ENCODE measurements at places on chromosomes 1 and 21.
A peak's percentile ranks its signal among the peaks of the same experiment; 100 is the strongest.

DNA sequence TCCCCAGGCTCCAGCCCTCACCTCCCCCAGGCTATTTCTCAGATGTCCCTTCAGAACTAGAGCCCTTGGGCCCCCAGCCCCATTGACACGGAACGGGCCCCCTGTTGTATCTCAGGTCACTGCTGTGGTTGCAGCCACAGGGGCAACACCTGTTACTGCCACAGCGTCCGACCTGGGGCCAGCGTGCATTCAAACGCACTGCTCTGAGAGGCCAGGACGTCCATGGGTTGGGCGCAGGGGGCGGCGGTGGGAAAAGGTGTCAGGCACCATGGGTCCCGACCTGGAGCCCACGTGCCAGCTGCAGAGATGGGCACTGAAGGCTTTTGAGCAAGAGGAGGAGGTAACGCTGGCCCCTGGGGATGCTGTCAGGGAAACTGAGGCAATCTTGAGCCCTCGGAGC, 13.3 kb downstream of the FAAP20 start:
- DNase-seq: no peak

DNA sequence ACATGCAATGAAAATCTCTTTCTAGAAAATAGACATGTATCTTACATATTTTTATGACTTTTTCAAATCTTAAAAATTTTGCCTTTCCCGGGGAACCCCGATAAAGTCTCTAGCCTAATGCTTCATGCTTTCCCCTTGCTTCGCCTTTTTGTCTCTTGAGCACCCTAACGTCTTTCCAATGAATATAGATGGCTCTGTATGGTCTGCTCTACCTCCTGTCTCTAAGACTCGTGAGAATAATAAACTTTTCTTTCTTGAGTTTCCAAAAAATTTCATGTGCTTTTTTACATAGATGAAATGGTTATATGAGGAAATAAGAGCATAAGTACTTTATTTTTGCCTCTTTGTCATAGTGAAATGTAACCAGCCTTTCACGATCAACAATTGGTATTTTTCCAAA, 202.6 kb downstream of the PDE4B start:
- DNase-seq: no peak

GRCh38 chr1:165624441-165624840, 6.6 kb upstream of the MGST3 start:
- DNase-seq: no peak

- no peak for DNase-seq
Observed at GRCh38 chr1:106651028-106651762, 405.3 kb upstream of the PRMT6 start.

DNA sequence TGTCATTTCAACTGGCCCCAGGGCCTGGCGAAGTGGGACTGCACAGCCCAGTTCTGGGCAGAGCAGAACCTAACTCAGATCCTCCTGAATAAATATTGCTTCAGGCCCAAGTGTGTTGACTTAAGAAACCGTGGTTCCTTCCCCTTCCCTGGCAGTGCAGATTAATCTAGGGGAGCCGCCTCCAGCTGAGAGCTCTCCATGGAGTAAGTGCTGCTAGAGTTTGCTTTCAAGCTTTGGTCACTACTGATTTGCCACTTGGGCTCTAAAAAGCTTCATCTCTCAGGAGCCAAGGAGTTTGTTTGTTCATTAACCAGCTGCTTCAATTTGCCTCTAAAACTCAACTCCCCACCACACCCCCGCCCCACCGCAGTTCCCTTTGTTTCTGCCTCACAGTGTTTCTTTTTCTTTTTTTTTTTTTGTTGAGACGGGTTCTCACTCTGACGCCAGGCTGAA, 112.1 kb downstream of the DTL start:
- DNase-seq: peak; percentile 65

DNA sequence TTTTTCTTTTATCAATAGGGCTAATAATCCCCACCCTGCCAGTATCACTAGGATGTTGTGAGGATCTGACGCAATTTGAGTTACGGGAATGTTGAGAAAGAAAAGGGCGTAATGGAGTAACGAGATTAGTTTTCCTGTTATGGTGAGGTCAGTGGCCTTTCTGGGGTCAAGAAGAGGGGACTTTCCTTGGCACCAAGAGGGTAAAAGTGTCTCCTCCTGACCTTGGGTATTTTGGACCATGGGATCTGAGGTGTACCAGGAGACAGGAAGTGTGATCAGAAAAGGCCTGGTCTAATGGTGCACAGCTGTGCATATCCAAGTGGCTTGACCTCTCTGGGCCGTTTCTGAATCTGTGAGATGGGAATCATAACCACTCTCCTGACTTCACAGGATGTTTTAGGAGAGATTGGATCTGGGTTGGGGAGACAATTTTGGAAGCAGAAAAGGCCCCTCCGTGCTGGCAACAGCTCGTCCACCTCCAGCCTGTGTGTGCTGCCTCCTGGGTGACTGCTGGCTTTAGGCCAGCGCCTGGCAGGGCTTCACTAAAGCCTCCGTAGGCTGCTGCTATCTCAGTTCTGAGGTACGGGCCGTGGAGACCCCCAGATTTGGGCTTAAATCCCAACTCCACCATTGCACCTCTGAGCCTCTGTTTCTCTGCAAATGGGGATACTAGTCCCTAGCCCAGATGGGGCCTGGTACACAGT, 37.1 kb downstream of the ALPL start:
- no peak for DNase-seq

DNA sequence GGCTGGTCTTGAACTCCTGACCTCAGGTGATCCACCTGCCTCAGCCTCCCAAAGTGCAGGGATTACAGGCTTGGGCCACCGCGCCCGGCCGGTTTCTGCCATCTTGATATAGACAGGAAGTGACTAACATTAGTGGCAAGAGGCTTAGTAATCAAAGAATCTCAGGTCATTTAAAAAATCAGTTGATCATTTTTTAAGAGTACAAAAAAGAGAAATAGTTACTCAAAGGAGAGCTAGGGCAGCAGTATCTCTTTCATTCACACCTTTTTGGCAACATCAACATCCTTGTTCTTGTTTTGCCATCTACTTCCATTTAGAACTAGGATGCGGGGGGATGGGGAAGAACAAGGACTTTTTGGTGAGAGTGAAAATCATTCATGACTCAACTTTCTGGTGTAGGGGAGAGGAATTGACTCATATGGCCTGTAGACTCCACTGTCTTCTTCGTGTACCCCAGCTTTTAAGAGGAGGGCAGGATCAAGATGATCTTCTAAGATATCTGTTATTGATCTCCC, 8.8 kb downstream of the FCRLB start:
- no peak for DNase-seq

GRCh38 chr1:243802736-243803135, 47.3 kb downstream of the AKT3 start:
- no peak for DNase-seq

DNA sequence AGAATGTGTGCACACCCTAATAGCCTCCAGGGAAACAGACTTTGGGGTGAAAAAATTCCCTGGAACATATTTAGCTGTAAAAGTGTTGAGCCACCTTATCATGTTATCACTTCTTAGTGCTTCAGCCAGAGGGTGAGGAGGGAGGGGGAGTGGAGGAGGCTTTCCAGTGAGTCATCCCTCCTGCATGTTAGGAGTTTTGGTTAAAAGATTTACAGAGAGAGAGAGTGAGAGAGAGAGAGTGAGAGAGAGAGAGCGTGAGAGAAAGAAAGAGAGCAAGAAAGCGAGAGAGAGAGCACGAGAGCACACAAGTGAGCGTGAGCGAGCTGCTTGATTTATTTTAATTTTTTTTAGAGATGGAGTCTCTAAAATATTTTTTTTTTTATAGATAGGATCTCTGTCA, 13.5 kb upstream of the CACNA1E start:
- no peak for DNase-seq

GRCh38 chr1:176164014-176164678, 42.9 kb downstream of the COP1 start:
- DNase-seq: no peak

DNA sequence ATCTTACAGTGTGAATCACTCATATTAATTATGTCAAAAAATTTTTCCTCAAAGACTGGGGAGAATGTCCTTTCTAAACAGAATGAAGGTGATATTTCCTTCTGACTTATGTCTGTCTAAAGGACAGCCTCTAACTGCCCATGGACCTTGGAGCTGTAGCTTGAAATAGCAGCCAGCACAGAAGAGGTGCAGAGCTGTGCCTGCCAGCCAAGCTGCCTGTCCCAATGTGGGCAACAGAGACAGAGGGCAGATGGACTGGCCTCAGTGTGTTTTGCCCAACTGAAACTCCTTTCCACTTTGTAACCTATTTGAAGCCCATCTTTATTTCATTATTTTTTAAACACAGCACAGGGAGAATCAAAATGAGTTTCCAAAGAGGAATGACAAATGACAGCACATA, 97.6 kb upstream of the DYNLT5 start:
- DNase-seq: no peak

DNA sequence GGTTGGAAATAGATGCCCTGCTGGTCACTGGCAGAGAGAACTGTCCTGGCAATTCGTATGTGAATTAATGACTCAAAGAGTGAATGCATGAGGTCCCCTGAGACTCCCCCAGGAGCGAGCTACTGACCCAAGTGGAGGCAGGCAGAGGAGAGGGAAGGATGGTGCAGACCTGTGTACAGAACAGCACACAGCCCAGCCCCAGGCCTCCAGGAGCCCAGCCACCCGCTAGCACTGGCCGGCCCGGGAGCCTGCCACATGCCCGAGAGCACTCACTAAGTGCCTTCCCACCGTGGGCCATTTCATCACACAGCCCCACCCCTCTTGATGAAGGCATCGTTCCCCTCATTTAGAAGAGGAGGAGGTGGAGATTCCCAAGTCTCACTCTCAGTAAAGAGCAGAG, 62.0 kb upstream of the IGSF21 start:
- DNase-seq: no peak

DNA sequence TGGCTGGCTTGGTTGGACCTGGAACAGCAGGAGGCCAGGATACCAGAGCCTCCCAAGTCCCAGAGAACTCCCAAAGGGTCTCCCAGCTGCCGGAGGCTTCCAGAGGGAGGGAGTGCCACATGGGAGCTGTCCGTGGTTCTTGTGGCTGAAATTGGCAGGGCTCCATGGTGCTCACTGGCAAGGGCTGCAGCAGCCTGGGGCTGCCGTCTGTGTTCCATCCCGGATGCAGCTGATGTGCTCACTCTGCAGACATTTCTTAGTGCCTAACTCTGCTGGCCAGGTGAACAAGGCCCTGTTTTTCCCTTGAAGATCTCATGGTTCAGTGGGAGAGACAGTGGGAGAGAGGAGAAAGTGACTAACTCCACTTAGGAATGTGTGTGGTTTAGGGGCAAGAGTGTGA, 261.1 kb downstream of the CAMTA1 start:
- DNase-seq: no peak

DNA sequence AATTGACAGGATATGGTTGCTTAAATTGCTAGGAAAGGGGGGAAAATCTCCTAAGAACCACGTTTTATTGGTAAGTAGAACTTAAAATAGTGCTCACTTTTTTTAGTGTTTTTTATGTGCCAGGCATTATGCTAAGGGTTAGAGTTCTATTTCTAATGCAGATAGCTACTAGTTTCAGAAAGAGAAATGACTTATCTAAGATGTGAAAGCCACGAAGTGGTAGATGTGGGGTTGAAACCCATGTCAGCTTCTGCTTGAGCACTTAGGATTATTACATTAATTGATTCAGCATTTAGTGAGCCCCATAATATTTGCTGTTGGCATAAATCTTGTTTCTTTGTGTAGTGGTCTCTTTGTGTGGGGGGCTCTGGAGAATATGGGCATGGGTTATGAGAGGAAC, 24.7 kb downstream of the CACHD1 start:
- DNase-seq: no peak

- no peak for DNase-seq
Observed at GRCh38 chr1:53644909-53645689, 93.9 kb downstream of the GLIS1 start.

DNA sequence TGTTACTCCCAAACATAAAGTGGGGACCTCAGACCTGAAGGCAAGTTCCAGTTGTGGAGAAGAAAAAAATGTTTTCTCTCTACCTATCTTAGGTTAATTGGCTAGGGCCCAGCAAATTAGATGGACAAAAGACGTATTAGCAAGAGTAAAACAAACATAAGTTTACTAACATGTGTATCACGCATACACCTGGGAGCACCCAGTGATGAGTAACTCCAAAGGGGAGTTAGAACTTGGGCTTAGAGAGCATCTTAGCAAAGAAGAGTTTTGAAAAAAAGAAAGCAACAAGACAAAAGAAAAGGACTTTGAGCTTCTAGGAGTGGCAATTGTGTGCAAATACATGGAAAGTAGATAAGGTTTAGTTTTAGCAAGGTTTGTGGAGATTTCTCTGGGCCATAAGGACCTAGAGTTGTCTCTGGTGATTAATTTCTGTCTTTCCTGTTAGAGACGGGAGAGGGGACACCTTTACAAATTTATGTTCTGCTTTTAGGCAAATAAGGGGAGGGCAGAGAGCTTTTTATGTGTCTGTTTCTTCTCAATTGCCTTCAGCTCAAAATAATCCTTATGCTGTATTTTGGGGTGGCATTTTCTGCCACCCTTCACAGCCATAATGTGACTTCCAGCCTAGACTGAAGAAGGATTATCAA, 76.7 kb upstream of the PTGFRN start:
- DNase-seq: no peak

GRCh38 chr1:19974822-19975416, 4.5 kb downstream of the PLA2G2A start:
- no peak for DNase-seq

- no peak for DNase-seq
Observed at GRCh38 chr1:6743189-6744101, 41.8 kb upstream of the CAMTA1 start.

DNA sequence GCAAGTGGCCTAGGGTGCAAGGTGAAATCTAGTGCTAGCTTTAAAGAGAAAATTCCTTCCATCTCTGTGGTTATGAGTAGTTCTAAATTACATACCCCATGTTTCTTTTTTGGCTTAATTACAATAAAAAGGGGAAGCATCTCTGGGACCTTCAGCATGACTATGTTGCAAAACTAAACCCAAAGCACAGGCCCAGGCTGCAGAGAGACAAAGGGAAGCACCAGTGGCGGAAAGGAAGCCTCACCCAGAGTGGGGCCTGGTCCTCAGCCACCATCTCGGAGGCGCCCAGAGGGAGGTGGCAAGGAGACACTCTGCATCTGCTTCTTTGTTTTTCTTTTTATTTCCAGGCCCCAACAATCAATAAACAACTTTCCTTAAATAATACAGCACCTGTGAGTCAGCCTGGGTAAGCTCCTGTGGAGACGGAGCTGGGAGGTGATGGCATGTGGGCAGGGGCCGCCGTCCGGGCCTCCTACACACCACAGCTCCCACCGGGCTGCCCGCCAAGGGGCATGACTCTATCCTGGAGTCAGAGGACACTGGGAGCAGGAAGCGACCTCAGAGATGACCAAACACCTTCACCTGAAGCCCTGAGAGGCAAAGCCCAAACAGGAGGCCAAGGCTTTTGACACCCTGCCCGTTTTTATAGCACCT, 21.7 kb downstream of the ITPKB start:
- no peak for DNase-seq

- no peak for DNase-seq
Observed at GRCh38 chr1:213054733-213055591, 3.9 kb downstream of the RPS6KC1 start.

Measured in NCI-H187 treated with DMSO at 0.1 percent for 48 hours (cell line).